ENCODE measurements at places on chromosomes 2 and 18.
A peak's percentile ranks its signal among the peaks of the same experiment; 100 is the strongest.

GRCh38 chr18:33804258-33804657, 226.2 kb downstream of the ASXL3 start:
- DNase-seq = no peak

GRCh38 chr2:178072383-178073301, at the start of gene PDE11A:
PDE11A (minus strand) TSS chr2:178072777; CDS start chr2:178072437, 340 bp downstream.
- peak; percentile 58 for DNase-seq

DNA sequence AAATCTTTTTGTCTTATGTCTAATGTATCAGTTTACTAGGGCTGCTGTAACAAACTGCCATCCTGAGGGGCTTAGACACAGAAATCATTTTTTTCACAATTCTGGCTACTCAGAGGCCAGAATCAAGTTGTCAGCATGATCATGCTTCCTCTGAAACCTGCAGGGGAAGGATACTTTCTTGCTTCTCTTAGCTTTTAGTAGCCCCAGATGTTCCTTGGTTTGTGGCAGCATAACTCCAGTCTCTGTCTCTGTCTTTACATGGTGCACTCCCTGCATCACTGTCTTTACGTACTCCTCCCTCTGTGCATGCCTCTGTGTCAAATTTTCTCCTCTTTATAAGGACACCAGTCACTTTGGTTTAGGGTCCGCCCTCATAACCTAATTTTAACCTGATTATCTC, 2.0 kb upstream of the SCN3A start:
- DNase-seq = no peak

GRCh38 chr2:18834341-18834740, 245.0 kb upstream of the NT5C1B start:
- DNase-seq = no peak

- peak; percentile 13 for DNase-seq
These were observed 58.8 kb upstream of the CDC42EP3 start for GRCh38 chr2:37730037-37730818.

DNA sequence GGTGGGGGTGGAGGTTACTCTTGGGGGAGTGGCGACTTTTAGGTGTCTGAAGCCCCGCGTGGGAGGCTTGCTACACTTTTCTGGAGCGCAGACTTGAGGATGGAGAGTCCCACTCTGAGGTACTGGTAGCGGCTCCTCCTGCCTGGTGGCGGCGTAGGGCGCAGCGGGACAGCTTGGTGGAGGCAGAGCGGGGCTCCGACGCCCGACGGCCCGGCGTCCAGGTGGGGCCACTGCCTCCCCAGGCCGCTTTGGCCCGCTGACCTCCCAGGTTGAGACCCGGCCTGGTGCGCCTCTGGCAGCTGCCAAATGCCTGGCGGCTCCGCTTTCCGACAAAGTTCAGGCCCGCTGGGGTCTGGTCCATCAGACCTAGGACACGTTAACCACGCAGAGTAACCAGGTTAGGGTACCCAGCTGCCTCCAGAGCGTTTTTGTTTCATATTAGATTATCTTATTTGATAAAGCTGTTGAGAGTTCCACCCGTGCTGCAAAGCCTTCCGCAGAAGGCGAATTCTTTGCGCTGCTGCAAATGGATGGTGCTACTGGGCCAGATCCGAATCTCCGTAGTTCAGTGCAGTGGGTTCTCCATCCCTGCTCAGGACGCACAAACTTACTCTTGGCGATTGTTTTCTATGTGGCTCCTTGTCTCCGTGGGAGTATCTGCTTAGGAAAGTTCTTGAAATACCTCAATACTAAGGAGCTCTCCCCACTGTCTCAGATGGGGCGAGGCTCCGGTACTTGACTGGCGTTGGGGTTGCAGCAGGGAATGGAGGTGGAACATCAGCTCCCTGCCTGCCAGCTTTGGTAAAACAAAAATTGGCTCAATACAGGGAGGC, 405.9 kb downstream of the XIRP2 start:
- no peak for DNase-seq

- DNase-seq = no peak
These were observed 111.7 kb downstream of the GALR1 start for GRCh38 chr18:77361382-77361781.

DNA sequence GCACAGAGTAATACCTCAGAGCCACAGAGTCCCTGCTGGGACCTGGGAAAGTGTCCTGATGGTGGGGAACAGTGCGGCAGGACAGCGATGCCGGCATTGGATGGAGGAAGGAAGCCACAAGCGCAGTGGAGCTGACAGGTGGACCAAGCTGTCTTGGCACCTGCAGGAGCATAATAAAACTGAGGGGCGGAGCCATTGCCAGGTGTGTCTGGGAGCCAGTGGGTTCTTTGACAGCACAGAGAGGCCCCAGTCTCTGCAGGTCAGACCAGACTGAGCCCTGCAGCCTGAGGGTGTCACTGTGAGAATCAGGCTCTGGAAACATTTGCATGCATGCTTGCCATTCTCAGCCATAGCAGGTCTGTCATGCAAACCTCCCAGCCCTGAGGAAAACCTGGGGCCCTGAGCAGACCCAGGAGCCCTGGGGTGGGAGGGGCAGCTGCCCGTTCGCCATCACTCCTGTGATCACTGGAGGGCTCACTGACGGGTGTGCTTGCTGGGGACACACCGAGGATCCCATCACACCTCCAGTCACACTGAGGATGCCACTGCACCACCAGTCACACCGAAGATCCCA, 210.5 kb upstream of the HDAC4 start:
- no peak for DNase-seq

GRCh38 chr2:118530976-118531375, 316.5 kb downstream of the EN1 start:
- DNase-seq = no peak

- peak; percentile 18 for DNase-seq
These were observed 31.9 kb downstream of the PPP4R3B start for GRCh38 chr2:55585451-55586080.

- DNase-seq = no peak
These were observed 110.1 kb upstream of the EML6 start for GRCh38 chr2:54613386-54613785.

DNA sequence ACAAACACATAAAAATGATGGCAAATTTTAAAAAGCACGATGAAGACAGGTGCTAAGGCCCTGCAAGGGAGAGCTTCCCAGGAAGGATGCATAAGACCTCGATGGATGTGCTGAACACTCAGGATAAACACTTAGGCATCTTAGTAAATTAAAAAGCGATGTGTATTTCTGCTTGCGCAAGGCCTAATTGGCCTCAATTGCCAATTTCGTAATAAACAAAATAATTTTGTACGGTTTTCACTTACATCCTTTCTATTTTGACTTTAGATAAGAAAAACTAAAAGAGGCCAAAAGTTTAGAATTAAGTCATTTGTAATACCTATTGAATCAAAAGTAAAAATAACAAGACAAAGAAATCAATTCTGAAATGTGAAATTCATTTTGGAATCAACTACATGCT, 189.1 kb downstream of the TCF4 start:
- no peak for DNase-seq

DNA sequence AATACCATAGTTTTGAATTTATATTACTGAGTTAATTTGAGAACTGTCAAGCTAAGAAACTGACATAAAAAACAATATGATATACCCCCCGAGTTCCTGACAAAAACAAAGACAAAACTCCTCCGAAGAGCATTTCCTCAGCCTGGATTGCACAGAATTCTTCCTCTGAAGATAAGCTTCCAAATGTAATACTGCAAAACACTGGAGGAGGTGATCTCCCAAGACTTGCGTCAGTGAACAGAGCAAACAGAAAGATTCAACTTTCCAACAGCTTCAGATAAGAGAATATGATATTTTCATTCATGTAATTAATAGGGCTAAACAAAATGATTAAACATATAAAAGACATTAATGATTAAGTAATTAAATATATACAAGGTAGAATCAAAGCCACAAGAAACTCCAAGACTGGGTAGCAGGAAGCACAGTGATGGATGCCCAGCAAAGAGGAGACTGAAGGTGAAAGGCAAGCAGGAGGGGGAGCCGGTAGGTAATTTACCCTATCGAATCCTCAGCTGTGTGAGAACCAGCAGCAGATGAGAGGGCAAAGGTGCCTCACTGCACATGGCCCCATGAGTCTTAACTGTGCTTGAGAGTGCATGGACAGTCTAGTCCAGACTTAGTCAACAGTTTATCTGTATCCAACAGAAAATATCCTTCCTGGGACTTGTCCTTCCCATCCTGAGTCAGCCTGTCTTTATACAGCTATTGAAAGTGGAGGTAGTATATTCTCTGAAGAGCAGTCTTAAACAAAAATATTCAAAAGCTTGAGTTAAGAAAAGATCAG, 18.3 kb upstream of the SERPINB3 start:
- DNase-seq = no peak

DNA sequence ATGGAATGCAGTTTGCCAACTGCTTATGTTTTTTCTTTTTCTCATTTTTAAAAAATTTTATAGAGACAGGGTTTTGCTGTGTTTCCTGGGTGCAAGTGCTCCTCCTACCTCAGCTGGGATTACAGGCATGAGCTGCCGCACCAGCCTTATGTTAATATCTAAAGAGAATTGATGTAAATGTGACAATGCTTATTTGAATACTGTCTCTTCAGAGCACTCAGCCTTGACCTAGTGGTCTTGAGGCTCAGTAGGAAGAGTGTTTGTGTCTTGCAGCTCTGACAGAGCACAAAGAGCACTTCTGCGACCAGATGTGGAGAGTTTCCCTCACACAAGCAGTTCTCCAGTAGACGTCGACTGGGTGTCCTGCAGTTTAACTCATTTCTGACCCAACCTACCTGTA, 55.3 kb downstream of the ARHGEF4 start:
- no peak for DNase-seq

GRCh38 chr2:48991415-48992131, 162.7 kb downstream of the FSHR start:
- no peak for DNase-seq

- DNase-seq = no peak
These were observed 10.0 kb downstream of the FHOD3 start for GRCh38 chr18:36307513-36307912.

DNA sequence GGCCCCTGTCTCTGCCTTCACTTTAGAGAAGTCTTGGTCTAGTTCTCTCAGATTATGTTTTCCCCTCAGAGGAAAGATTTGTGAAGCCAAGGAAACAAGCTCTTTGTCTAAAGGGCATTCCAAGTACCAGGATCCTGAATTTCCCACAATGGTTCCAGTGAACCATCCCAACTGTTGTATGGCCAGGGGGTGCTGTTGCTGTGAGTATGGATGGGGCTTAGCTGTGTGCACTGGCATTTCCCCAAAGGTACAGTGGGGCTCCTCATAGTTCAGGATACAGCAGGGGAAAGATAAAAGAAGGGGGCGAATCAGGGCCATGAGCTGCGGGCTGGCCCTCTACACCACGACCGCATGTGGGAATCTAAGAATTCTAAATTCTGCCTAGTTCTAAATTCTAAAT, 1154.0 kb upstream of the FANCL start:
- no peak for DNase-seq

DNA sequence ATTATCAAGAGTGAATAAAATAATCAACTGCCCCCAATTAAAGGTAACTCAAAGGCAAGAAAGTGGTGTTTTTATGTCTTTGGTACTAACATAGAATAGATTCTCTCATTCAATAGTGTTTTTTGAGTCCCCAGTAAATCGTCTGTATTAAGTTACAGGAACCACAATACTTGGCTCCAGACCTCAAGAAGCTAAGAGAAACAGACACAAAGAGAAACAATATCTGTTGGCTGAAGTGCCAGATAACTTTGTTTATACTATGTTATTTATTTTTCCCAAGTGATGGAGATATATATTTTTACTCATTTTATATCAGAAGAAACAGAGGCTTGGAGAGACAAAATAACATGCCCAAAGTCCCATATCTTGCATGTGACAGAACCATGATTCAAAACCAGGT, 201.7 kb upstream of the HNRNPA3 start:
- DNase-seq = no peak

Data from activated CD4-positive, alpha-beta T cell treated with anti-CD3 and anti-CD28 coated beads, Interleukin-2, Interleukin-6, amounts not matched to agents 100 ng/mL and 50 ng/mL, durations not matched to agents 16 hours and 8 hours (primary cell).